ENCODE measurements at places on chromosomes 6 and 20.

DNA sequence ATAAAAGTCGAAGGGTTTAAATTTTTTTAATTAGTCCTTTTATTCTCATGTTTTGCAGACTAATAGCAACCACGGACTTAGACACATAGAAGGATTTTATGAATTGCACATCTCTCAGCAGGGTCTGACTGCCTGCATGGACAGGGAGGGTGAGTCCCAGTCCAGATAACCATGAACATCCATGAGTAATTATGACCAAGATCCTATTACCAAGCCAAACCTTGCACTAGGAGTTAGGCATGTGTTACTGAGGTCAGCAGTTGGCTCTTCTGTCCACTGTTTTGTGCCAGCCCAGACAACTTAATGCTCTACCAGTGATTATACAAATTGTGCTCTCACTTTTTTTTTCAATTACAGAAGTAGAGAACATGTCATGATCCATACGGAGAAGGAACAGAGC, 211.2 kb downstream of the MAFB start:
- H3K4me3 ChIP-seq = no peak overlapping the region
- no peak overlapping the region for H3K27ac ChIP-seq
- DNase-seq = no peak
- H3K36me3 ChIP-seq = no peaks in the 10 kb centered on the region
- H3K4me1 ChIP-seq = no peaks in the 10 kb centered on the region
- H3K27me3 ChIP-seq = peaks cover 7% of the 10 kb centered on the region

DNA sequence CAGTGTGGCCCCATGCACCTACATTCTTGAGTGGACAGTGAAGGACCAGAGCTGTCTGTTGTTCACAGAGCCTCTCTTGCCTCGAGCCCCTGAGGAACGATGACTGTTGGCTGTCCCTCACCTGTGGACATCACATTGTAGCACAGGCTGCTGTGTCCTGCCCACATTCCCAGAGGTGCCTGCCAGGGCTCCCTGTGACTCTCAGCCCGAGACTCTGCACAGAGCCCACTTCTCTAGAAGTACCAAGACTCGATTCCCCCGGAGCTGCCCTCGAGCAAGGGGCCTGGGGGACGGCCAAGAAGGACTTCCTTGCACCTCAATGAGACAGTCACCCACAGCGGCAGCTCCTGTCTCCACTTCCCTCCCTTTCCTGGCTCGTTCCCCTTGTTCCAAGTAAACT, 28.6 kb upstream of the DLGAP4 start:
- no peak for DNase-seq
- no peaks in the 10 kb centered on the region for H3K36me3 ChIP-seq
- H3K27ac ChIP-seq = no peak overlapping the region
- no peak overlapping the region for H3K4me3 ChIP-seq
- peaks cover 6% of the 10 kb centered on the region for H3K4me1 ChIP-seq

GRCh38 chr6:163897669-163898068, 483.2 kb downstream of the QKI start:
- no peak overlapping the region for H3K27ac ChIP-seq
- H3K4me1 ChIP-seq = peaks cover 10% of the 10 kb centered on the region
- H3K27me3 ChIP-seq = peaks cover 6% of the 10 kb centered on the region
- DNase-seq = no peak

GRCh38 chr6:106160189-106160588, 74.1 kb downstream of the PRDM1 start:
- no peak for DNase-seq
- H3K4me1 ChIP-seq = peaks cover 42% of the 10 kb centered on the region
- H3K4me3 ChIP-seq = no peak overlapping the region
- no peak overlapping the region for H3K27ac ChIP-seq

DNA sequence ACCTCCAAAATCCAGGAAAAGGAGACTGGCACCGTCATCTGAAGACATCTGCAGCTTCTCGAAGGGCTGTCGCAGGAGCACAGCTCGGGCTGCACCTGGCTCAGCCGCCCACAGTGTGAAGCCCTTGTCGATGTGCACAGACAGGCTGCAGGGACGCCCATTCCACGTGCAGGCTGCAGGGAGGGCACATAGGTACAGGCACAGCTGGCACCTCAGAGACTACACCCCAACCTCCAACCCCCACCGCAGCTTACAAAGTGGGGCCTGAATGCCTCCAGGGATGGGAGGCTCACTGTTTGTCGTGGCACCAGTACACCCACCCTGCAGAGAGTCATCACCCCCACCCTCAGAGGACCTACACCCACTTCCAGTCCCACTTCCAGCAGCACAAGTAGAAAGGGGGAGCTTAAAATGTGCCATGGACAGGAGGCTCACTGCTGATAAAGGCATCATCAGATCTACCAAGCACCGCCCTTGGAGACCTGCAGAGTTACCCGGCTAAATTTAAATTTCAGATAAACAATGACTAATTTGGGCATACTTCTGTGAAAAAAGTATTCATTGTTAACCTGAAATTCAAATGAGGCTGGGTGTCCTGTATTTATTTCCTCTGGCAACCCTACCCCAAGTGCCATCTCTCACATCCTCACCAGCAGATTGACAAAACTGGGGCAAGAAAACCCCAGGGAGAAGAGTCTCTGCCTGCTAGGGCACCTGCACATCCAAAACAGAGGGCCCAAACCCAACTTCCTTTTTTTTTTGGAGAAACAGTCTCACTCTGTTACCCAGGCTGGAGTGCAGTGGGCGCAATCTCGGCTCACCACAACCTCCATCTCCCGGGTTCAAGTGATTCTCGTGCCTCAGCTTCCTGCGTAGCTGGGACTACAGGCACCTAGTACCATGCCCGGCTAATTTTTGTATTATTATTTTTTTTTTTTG, 7.7 kb upstream of the CDK5RAP1 start:
- H3K4me1 ChIP-seq = peaks cover 20% of the 10 kb centered on the region
- H3K4me3 ChIP-seq = no peak overlapping the region
- no peaks in the 10 kb centered on the region for H3K27me3 ChIP-seq
- no peak for DNase-seq
- peaks cover 24% of the 10 kb centered on the region for H3K36me3 ChIP-seq

GRCh38 chr20:63612276-63612931, 14.5 kb downstream of the GMEB2 start:
- H3K36me3 ChIP-seq = peaks cover 52% of the 10 kb centered on the region
- DNase-seq = no peak
- no peak overlapping the region for H3K4me3 ChIP-seq
- H3K27me3 ChIP-seq = no peaks in the 10 kb centered on the region

DNA sequence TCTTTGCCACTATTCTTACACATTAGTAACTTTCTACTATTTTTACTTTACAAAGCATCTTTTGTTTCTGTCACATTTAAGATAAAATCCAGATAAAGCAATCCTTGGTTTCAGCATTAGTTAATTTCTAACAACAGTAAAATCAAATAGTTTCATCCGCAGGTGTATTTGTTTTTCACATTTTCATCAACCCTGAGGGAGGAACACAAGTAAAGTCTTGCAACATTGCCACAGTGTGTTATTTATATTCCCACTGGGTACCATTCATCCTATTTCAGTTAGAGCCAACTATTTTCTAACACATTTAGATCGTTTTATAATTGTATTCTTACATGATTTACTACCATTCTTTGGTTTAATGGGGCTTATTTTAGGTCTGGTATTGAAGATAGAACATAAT, 908.7 kb upstream of the CITED2 start:
- H3K36me3 ChIP-seq = no peaks in the 10 kb centered on the region
- no peak overlapping the region for H3K4me3 ChIP-seq
- no peak overlapping the region for H3K27ac ChIP-seq
- H3K27me3 ChIP-seq = no peaks in the 10 kb centered on the region
- DNase-seq = no peak
- no peaks in the 10 kb centered on the region for H3K4me1 ChIP-seq

DNA sequence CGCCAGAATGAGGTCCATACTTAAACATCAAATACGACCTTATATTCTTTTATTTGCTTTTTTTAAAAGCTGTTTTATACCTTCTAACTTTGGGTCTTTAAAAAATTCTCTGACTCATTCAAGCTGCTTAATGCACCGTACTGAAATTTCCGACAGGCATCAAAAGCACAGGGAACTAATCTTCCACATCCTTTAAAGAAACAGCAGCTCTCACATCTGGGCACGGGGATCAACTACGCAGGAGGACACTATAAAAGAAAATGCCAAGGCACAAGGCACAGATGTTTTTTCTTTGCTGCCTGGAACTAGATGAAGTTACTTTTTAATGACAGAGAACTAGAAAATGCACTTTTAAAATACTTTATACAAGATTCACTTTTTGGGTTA, 112.4 kb upstream of the ARG1 start:
- peaks cover 11% of the 10 kb centered on the region for H3K4me1 ChIP-seq
- H3K27me3 ChIP-seq = peaks cover 4% of the 10 kb centered on the region
- H3K27ac ChIP-seq = no peak overlapping the region
- no peaks in the 10 kb centered on the region for H3K36me3 ChIP-seq

DNA sequence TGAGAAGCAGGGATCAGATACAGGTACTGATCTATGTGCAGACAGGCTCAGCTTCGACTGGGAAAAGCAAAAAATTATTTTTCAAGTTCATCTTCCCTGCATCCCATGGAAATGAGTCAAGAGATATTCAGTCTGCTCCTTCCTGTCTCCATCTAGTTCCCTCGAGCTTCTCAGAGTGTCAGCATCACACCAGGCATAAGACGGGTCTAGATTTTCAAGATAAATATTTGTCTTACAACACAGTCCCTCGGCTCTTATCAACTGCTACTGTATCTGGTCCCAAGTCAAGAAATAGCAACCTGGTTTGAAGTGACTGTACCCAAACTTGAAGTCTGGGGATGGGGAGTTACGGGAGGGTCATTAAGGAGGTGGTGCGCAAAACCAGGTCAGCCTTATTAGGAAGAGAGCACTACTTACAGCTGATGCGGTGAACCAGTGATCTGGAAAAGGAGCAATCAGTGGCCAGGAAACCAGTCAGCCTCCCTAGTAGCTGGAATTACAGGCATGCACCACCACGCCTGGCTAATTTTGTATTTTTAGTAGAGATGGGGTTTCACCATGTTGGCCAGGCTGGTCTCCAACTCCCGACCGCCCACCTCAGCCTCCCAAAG, 29.7 kb downstream of the ZMYND8 start:
- H3K4me3 ChIP-seq = no peak overlapping the region
- H3K27me3 ChIP-seq = no peaks in the 10 kb centered on the region
- H3K4me1 ChIP-seq = peaks cover 53% of the 10 kb centered on the region
- no peak for DNase-seq
- H3K36me3 ChIP-seq = peaks cover 48% of the 10 kb centered on the region

DNA sequence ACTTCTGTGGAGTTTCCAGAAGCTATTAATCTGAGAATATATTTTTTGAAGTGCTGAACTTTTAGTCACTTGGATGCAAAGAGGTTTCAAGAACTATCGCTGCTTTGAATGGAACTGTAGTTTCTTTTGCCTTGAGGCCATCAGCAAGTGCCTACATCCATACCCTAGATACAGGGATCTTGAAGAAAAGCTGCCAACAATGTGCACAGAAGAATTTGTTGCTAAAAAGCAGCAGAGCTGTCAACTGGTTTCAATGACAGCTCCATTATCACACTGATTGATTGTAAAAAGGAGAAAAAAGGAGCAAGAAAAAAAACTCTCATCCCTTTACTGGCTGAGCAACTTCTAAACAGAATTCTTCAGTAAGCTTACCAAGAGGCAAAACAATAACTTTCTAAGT, 251.0 kb upstream of the NRSN1 start:
- H3K27me3 ChIP-seq = peaks cover 3% of the 10 kb centered on the region
- H3K27ac ChIP-seq = no peak overlapping the region
- H3K4me1 ChIP-seq = no peaks in the 10 kb centered on the region
- no peak overlapping the region for H3K4me3 ChIP-seq
- DNase-seq = no peak

- peaks cover 51% of the 10 kb centered on the region for H3K4me1 ChIP-seq
- no peak overlapping the region for H3K4me3 ChIP-seq
- peak overlapping the region; percentile 39 for H3K27ac ChIP-seq
- peaks cover 11% of the 10 kb centered on the region for H3K27me3 ChIP-seq
- H3K36me3 ChIP-seq = no peaks in the 10 kb centered on the region
These were observed 49.0 kb upstream of the TAGAP start for GRCh38 chr6:159093609-159094443.

DNA sequence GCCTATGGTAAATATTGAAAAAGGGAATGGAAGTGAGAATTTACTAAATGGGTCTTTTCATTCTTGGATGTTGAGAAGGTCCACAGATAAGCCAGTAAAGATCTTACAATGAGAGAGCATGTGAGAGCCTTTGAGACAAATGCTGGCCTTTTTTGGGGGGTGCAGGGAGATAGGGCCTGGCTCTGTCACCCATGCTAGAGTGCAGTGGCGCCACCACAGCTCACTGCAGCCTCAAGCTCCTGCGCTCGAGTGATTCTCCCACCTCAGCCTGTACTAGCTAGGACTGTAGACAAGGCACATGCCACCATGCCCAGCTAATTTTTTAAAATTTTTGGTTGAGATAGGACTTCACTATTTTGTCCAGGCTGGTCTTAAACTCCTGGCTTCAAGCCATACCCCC, 63.2 kb upstream of the TMEM181 start:
- H3K4me3 ChIP-seq = no peak overlapping the region
- no peaks in the 10 kb centered on the region for H3K4me1 ChIP-seq

- H3K36me3 ChIP-seq = no peaks in the 10 kb centered on the region
- no peak overlapping the region for H3K27ac ChIP-seq
- H3K27me3 ChIP-seq = peaks cover 9% of the 10 kb centered on the region
- H3K4me1 ChIP-seq = no peaks in the 10 kb centered on the region
These were observed 13.0 kb downstream of the PIM1 start for GRCh38 chr6:37182736-37183590.

DNA sequence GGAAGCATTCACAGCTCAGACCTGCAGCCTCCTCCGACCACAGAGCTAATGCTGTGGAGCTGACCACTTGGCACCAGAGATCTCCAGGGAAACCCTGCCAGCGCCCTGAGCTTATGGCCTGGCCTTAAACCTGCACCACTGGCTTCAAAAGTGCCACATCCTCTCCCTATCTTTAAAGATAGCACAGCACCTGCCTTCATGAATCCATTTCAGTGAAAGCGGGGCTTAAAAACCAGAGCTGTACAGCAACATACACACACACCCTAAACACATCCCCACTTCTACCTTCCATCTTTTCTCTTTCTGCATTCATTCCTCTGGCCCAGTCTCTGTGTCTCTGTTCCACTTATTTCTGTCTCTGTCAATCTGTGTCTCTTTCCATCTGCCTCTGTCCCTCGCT, 59.8 kb upstream of the CCDC167 start:
- peaks cover 74% of the 10 kb centered on the region for H3K4me1 ChIP-seq
- H3K27ac ChIP-seq = no peak overlapping the region
- H3K27me3 ChIP-seq = peaks cover 74% of the 10 kb centered on the region
- no peak for DNase-seq
- H3K4me3 ChIP-seq = no peak overlapping the region

DNA sequence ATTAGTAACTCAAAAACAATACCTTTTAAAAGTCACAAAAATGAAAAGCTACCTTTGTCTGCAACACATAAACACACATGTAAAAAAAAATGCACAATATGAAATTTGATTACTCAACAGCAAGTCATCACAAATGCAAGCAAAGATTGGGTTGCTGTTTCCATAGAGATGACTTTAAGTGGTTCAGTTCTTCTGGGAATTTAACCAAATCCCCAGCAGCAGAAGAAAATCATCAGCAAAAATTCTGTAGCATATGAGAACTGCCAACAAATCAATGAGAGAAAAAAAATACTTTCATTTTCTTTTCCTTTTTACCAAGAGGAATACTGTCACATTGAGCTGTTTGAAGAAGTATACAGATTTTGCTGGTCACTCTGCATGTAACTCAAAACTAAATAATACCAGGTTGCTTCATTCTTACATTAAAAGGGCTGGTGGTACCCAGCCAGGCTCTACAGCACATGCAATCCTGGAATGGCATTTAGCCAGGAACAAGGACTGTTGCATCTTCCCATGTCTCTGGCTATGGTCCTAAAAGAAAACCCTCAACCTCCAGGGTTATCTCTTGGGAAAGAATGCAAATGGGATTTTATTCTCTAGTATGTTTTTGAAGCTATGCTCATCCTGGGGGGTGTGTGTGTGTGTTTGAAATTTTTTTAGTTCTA, 158.3 kb downstream of the OPRM1 start:
- no peaks in the 10 kb centered on the region for H3K36me3 ChIP-seq
- H3K4me1 ChIP-seq = peaks cover 14% of the 10 kb centered on the region
- no peak for DNase-seq
- H3K4me3 ChIP-seq = no peak overlapping the region
- no peak overlapping the region for H3K27ac ChIP-seq

Measured in nephron progenitor cell (in vitro differentiated cells).